Fibroblast of skin of left quadriceps (primary cell): ENCODE measurements at places on chromosomes 1 and 21.

DNA sequence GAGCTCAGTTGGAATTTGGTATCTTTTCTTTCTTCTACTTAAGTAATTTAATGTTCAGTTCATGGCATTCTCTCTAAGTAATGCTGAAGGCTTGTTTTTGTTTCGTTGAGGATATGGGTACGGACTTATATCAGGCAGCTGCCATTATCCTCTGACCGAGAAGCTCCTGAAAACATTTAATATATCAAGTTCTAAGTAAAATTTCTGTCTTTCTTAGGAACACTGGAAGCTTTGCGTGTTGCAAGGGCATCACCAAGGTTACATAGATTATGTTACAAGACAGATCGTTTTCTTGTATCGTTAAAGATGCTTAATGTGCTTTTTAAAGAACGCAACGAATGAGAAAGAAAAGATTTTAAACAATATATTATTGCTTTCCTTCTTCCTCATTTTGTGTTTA is 1.0 kb upstream of the GALNT2 start:
- DNase-seq = no peak

- DNase-seq = no peak
Observed at GRCh38 chr1:226215239-226215638, 8.2 kb upstream of the MIXL1 start.

- no peak for DNase-seq
Observed at GRCh38 chr1:157301477-157302198, 163.4 kb upstream of the ETV3 start.

DNA sequence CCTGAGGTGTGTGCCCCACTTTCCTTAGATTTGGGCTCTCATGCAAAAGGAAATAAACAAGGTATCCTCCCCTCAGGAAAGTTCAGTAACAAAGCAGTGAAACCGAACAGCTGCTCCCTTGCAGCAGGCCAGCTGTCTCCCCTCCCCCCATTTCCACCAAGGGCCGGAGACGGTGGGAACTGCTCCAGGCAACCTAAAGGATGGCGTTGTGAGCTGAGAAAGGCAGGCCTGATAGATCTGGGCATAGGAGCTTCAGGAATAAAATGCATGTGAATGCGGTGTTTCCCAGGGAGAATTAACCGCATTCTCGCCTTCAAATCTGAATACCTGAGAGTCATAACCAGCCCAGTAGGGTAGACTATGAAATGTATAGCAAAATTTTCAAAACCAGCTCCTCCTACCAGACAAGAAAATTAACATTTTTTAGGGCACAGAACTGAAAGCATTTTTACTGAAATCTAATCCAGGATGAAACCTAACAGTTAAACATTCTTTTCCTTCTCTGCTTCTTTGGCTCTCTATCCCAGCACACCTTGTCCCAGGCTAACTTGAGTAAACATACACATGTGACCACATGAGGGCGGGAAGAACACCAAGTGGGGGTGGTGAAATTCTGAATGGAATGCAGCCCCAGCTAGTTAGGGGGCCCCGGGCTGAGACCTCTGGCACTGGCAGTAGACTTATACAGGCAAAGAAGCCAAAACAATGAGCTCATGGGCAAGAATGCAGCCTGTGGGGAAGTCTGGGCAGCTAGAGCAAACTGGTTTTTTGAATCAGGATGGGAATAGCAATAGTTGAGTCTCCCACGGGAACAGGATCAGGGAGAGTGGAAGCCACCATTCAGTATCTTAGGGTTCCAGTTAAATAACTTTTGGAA is 11.5 kb downstream of the MCL1 start:
- DNase-seq = peak; percentile 80

DNA sequence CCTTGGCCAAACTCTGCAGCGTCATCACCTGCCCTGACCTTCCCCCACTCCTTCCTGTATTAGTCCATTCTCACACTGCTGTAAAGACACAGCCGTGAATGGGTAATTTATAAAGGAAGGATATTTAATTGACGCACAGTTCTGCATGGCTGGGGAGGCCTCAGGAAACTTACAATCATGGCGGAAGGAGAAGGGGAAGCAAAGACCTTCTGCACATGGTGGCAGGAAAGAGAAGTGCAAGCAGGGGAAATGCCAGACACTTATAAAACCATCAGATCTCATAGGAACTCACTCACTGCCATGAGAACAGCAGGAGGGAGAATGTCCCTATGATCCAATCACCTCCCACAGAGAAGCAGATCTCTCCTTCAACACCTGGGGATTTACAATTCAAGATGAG is 408.5 kb downstream of the PTPRU start:
- DNase-seq = no peak

GRCh38 chr1:119245881-119246280 is 105.4 kb upstream of the WARS2 start:
- DNase-seq = no peak

DNA sequence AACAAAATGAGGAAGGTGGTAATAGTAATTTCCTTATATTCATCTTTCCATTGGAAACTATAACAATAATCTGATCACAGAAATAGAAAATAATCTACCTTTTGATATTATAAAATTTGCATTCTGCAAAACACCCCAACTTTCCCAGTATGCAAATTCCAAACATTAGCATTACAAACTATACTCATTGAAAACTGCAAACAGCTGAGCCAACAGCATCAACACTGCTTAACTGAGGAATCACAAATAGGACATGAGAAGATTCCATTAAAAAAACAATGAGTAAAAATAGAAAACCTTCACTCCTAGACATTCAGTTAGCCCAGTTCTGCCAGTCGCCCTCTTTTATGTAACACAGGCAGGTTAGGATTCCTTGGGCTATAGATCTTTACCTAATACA is 18.1 kb downstream of the ZNF281 start:
- DNase-seq = no peak
